ENCODE measurements at places on chromosomes 13 and 19.

DNA sequence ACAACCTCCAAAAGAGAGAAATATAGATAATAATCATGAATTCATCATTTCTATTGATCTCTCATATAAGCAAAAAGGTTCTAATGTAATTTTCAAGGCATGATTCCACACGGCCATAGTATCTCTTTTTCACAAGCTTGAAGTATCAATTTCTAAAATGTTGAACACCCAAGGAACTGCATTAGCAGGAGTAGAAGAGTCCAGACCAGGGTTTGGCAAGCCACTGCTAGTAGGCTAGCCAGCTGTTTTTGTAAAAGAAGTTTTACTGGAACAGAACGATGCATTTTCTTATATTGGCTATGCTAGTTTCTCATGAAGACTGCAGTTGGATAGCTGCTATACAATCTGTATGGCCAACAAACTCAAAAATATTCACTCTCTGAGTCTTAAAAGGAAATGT lies 481.5 kb upstream of the MIR17HG start:
- DNase-seq = no peak

DNA sequence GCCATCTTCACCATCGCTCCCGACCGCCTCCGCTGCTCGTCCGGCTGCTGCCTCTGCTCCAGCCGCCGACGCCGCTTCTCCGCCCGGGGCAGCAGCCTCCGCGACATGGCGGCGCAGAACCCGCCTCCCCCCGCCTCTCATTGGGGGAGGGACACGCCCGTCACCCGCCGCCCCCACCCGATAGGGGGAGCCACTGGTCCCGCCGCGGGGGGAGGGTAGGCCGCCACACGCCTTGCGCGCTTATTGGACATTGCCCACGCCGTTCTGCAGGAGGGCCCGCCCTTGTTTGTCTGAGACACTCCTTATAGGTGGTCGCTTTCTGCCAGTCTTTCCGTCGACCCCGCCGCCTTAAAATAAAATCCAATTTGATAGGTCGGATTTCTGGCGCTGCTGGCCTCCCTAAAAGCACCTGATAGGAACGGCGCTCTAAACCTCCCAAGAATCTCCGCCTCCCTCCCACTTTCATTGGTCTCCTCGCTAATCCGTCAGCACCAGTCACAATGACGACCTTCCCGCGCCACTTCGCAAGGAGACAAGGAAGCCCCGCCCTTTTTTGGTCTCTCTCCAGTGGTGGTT lies at the start of gene HNRNPL:
HNRNPL (minus strand) TSS at position 127 of the 576 bp plus-strand sequence; CDS start at position 107, 20 bp downstream.
- peak; percentile 100 for DNase-seq

DNA sequence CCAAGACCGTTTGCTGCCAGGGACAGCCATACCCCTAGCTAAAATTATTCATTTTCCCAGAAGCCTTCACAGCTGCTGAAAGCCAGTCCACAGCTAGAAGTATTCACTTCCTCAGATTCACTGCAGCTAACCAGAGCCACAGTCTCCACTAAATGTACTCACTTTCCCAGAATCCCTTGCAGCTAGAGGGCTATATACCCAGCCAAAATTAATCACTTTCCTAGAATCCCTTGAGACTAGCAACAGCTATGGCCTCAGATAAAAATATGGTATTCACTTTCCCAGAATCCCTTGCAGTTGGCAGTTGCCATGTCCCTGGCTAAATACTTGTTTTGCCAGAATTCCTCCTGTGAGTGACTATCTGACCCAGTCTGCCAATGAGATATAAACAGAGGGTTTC lies 13.8 kb upstream of the MEIS3 start:
- no peak for DNase-seq

DNA sequence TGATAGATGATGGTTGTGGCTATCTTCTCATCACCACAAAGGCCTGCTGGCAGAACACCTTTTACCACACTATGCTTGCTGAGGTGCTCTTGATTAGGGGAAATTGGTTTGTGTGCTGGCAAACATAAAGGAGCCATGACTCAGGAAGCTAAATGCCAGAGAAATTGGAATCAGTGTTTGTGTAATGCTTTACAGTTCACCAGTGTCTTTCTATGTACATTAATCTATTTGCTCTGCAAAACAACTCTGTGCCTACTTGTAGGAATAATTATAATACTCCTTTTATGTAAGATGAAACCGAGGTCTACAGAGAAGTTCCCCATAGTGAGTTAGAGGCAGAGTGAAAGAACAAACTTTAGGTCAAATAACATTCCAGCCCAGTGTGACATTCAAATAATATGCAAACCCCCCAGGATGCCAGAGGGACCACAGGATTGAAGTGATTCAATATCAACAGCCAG lies 390.5 kb upstream of the HTR2A start:
- no peak for DNase-seq

- no peak for DNase-seq
These were observed 1215.6 kb downstream of the EFNB2 start for GRCh38 chr13:105319875-105320274.

- no peak for DNase-seq
These were observed 12.8 kb downstream of the POLR2E start for GRCh38 chr19:1082165-1082927.

DNA sequence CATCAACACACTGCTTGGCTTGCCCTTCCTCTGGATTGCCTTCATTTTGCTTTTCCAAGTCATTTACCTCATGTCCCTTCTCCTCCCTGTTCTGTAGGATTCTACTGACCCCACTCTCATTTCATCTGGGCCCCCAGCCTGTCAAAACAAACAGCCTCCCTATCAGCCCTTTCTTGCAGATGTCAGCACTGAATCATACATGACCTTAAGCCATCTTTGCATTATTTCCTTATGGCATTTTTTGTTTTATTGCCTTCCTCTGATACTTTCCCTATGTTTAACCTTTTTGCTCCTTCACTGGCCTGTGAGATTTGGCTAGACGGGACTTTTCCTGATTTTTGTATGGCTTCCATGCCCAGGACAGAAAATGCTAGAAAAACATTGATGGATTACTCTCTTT lies 8.7 kb downstream of the LRCH1 start:
- DNase-seq = no peak

- no peak for DNase-seq
These were observed 51.8 kb downstream of the MLLT1 start for GRCh38 chr19:6227936-6228325.

DNA sequence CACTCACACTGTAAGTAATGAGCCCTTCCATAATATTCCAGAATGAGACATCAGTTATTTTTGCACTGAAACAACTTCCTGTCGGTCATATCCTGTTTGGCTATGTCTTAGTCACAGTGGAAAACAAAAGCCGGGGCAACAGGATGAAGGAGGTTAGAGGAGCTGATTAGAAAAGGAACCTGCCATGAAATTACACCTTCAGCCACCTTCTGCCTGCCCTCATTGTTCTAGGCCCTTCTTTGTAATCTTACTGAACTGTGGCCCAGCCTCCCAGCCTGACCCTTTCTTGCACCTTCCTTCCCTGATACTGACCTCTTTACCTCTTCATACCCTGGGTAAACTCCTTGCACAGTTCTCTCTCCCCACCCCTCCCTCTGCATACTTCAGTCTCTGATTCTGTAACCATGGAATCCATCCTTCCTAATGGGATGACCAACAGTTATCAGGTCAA lies 67.3 kb downstream of the DOCK9 start:
- no peak for DNase-seq
